GF-D8 (cell line): ENCODE measurements at places on chromosomes 12 and 14.
A peak's percentile ranks its signal among the peaks of the same experiment; 100 is the strongest.

GRCh38 chr14:22623047-22623446 is 21.1 kb downstream of the OR6J1 start:
- DNase-seq: no peak

GRCh38 chr12:40225984-40226602 is 1.3 kb downstream of the LRRK2 start:
- DNase-seq: no peak

DNA sequence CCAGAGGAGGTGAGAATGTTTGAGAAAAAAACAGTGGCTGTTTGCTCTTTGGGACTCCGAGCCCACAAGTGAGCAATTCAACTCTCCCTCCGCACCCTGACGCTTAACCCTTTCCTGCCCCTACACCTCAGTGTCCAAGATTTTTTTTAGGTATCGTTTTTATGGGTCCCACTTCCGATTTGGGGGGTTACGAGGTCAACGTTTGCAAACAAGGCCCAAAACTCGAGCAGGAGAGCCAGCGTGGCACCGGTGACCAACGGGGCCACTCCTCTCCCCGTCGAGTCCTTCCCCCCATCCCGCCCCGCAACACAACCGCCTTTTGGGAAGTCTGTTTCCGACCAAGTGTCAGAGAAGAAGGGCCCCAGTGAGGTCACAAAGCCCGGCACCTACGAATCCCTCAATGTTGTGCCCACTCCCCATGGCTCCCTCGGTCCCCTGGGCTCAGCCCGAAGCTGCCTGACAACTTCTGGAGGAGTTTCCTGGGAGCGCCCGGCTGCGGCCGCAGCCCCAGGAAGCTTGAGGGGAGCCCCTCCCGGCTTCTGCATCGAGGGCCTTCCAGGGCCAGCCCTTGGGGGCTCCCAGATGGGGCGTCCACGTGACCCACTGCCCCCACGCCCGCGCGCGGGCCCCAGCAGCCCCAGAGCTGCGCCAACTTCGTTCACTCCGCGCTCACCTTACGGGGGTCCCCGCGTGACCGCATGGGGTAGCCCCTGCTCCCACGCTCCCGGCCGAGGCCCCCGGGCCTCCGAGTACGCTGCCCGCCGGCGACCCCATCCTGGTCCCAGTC is 1.2 kb downstream of the CDK2AP1 start:
- DNase-seq: no peak

DNA sequence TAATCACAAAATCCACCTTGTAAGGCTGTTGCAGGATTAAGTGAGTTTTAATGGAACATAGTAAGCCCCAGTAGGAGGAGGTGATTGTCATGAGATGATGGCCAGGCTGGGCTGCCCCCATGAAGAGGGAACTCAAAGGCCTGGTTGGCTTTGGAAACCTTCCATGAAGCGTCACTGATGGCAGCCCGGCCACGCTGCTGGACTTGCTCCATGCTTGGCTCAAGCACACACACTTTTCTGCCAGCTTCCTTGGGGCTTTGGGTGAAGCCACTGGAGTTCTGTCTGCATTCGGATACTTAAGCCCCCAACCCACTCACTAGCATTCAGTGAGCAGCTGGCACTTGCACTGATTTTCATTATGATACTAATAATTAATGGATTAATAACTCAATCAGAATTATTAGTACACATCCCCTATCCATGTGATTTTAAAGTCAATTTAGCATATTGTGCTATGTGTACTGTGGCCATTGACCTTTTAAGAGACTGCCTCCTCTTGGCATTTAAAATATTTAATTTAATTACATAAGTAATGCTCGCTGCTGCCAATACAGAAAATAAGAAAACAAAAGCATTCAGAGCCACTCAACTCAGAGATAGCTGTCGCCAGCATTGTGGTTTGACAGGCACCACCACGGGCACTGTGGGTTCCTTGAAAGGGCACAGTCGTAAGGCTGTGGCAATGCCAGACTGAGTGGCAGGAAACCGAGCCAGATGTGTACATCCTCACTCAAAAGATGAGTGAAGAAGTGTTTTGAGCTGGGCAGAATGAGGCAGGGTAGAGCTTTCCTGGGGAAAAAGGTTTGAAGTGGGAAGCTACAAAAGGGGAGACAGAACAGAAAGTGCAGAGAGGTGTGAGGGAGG is 15.9 kb downstream of the KRT85 start:
- no peak for DNase-seq

DNA sequence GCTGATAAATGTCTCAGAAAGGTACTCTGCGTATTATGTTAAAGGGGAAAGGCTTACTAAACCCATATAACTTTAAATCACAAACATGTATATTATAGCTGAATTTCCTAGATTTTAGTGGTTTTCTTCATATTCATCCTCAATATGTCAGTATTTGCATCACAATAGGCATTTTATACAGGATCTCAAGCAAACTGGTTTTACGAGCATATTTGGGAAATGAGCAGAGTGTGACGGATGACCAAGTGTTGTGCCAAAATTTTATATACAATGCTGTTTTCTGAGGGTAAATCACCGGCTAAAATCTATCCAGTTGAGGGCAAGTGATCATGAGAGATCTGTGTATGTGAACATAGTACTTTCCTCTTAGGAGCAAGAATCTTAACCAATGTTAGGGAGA is 8.4 kb downstream of the CPM start:
- no peak for DNase-seq

DNA sequence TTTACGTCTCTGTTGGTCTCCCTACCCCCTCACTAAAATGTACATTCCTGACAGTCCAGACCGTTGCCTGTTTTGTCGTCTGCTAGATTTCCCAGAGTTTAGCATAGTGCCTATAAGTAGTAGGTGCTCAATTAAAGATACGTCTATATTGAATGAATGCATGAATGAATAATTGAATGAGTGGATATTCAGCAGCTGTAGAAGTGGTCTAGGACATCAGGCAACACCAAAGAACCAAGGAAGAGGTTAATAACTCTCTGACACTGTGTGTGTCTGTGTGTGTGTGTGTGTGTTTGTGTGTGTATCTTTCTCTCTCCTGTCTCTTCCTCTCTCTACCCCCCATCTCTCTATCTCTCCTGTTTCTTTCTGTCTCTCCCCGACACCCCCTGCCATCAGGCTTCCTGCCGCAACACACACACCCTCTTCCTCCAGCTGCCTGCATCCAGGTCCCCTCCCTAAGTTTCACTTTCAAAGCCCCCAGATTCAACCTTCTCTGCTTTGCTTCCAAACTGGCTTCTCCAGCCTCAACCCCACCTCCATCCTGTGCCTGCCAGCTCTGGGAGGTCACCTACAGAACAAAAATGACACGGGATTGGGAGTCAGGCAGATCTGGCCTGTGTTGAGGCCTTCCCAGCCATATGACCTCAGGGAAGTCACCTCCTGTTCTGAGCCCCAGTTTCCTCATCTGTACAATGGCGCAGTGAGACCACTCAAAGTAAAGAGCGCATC is 119.9 kb upstream of the NCOR2 start:
- DNase-seq: no peak

DNA sequence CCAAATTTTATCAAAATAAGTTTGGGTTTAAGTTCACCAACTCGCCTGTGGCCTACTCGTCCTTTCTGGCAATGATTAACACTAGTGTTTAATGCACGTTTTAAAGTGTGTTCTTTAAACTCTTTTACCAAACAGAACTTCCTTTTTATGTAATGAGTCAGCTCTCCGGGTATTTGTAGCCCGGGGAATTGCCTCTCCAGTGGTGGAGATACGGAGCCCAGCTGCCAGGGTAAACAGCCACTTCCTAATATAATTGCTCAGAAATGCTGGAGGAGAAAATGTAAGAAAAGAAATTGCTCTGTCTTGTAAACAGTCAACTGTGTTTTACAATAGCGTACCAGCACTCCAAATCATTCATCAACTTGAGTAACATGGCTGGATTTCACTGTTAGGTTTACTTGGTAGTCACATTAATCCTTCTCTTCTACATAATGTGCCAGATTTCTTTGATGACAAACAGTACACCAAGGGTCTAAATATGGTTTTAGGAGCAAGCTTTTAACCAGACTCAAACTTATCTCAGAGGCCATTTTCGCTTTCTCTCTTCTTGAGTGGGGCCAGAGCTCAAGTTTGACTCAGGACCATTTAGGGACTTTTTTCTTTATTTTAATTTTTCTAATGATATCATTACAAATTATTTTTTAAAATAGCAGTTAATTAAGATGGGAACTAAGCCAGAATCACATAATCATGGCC is 101.2 kb upstream of the SLC38A2 start:
- DNase-seq: peak; percentile 76

GRCh38 chr12:40152783-40153383 is 47.0 kb upstream of the SLC2A13 start:
- DNase-seq: no peak

DNA sequence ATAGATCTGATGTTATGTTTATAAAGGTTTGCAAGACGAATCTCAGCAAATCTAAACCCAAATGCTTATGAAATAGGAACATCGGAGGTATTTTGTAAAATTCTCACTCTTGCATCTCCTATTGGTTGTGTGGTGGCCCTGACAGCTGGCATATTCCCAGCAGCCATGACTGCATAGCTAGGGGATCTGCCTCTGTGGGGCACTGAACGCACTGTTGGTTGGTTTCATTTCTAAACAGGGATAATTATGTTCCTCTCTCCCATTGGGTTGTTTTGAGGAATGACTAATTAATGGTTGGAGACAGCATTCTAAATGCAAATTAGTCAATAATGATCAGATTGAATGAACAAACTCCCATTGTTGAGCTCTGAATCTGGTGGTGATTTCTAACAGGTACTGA is 2.7 kb upstream of the BEST3 start:
- DNase-seq: no peak

DNA sequence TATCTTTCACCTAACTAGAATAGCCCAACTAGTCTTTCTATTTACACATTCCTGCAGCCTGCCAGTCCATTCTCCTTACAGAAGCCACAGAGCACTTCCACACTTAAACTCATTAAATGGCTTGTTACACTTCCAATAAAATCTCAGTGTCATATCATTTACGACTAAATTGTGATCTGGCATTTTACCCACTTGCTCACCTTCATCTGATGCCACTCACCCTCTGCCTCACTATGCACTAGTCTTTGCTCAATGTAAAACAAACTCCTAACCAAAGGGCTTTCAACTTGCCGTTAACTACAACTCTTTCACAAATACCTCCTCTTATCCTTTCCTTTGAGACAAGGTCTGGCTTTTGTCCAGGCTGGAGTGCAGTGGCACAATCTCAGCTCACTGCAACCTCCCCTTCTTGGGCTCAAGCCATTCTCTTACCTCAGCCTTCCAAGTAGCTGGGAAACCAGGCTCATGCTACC is 24.1 kb downstream of the YAF2 start:
- no peak for DNase-seq

GRCh38 chr14:29169408-29169807 is 402.8 kb downstream of the FOXG1 start:
- no peak for DNase-seq

DNA sequence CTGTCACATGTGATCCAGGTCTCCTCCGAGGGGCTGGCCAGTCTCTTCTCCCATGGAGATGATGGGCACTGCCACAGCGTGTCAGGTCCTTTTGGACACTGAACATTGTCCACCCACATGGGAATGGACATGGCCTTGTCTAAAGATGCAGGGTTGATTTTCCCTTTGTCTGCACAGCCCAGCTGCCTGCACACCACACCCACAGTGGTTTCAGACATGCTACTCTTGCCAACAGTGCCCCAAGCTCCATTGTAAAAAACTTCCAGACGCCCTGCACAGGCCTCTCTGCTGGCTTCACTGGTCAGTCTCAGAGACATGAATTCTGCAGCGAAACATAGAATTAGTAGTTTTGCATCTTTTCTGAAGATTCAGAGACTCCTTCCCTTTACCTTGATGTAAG is 18.5 kb downstream of the CD163 start:
- DNase-seq: no peak

DNA sequence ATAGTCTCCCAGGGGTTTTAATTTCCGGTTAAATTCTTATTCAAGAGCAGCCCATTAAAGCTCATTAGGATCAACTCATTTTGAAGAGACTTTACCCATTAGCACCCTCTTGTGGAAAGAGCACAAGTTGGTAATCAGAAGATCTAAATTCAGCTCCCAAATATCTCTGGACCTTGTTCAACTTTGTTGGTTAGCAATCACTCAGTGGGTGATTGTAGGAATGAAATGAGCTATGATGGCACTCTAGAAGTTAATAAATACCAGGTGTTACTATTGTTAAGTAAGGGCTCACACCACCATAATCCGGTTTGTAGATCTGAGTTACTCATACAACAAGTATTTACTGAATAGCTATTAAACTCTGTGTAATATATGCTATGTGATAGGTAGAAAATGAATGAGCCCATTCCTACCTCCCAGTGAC is 42.9 kb downstream of the TRIP11 start:
- DNase-seq: peak; percentile 2

DNA sequence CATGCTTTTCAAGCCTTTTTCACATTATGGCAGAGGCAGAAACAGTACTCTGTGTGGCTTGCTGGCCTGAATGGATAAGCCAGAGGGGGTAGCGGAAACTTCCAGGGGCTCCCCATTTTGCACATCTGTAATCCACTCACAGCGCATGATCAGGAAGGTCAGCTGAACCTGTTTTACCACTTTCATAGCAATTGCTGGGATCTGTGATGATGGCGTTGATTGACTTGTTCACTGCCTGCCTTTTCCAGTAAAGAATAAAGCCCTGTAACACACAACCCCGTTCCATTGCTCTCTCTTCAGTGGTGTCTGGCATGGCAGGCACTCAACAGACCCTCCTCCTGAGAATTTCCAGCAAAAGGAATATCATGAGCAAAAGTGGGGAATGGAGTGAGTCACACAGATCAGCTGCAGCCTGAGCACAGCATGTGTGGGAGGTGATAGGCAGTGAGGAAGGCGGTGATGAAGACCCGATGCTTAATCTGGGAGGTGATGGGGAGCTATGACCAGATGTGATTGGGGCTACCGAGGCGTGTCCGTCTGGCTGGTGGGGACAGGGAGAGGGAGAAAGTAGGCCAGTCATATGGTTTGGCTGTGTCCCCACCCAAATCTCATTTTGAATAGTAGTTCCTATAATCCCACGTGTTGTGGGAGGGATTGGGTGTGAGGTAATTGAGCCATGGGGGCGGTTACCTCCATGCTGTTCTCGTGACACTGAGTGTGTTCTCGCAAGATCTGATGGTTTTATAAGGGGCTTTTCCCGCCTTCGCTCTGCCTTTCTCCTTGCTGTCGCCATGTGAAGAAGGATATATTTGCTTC is 44.7 kb upstream of the CHST11 start:
- no peak for DNase-seq

DNA sequence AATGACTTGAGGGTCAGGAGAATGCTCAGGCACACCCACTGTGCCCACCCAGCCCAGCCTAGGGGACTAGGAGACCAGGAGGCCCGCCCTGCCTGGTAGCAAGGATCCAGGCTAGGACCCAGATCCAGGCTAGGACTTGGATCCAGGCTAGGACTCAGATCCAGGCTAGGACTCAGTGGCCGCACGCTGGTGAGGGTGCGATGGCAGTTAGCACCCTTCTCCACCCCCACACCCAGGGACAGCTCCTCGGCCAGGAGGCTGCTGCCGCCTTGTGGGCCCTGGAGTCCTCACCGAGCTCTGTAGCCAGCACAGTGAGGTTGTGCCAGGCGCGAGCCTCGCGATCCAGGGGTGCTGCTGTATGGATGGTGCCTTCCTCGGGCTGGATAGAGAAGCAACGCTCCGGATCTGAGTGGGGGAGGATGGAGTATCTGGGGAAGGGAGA is 5.1 kb downstream of the CDH24 start:
- no peak for DNase-seq
